Mesenteric fat pad (tissue), 1 donor: ENCODE measurements at places on chromosomes 6 and 20. TPM values are rescaled to one million over a fixed set of nuclear protein-coding genes. Genes with fewer than 3 reads are reported as not detected.

DNA sequence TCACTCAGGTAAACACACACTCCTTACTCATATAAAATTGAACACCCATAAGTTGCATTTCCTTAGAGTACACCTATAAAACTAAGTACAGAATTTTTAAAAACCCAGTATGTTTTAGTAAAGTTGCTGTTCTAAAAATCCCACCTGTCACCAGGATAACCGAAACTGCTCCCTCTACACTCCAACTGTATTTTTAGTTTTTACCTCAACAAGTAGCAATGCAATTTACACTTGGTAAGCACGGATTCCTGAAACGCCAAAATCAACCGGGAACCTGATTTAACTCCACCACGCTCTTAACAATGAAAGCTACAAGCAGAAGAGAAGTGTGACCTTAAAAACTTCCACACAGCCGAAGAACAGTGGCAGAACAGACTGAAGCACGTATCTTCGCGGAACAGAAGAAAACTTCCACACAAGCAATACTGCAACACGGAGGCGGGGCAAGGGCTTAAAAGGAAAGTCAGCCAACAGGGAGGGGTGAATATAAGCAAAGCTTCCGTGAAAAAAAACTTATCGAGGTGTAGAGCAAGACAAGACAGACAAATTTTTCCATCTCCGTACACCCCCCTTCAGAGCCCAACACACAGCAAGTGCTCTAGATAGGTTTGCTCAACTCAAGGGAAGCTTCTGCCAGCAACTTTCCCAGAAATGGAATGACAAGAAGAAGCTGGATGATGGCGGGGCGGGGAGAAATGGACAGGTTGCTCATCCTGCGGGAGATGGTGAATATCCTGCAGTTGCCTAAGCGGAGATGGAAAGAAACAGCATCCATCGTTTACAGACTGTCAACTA lies 1.4 kb downstream of the STAU1 start:
- no peak for DNase-seq

DNA sequence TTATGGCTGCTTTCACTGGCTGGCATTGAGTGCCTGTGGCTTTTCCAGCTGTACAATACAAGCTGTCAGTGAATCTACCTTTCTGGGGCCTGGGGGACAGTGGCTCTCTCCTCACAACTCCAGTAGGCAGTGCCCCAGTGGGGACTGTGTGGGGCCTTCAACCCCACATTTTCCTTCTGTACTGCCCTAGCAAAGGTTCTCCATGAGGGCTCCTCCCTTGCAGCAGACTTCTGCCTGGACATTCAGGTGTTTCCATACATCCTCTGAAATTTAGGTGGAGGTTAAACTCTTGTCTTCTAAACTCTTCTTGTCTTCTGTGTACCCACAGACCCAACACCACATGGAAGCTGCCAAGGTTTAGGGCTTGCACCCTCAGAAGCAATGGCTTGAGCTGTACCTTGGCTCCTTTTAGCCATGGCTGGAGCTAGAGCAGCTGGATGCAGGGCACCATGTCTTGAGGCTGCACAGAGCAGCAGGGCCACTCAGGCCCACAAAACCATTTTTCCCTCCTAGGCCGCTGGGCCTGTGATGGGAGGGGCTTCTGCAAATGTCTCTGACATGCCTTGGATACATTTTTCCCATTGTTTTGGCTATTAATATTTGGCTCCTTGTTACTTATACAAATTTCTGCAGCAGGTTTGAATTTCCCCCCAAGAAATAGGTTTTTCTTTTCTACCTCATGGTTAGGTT lies 9.6 kb downstream of the PEX7 start:
- DNase-seq: no peak

DNA sequence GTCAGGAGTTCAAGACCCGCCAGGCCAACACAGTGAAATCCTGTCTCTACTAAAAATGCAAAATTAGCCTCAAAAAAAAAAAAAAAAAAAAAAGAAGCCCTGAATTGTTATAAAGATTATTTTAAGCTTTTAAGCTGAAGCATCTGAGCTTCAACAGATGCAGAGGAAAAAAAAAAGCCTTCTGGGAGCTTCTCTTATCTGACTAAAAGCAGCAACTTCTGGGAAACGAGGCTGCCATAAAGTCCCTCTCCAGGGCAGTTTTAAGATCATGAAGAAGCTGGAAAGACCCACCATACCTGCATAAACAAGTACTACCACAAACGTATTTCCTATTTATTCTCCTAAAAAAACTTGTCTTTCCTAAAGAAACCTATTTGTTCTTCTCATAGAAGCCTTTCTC lies 3.6 kb downstream of the SERINC3 start:
- no peak for DNase-seq

The TRERF1 gene
- total RNA-seq: 3.3 TPM

DNA sequence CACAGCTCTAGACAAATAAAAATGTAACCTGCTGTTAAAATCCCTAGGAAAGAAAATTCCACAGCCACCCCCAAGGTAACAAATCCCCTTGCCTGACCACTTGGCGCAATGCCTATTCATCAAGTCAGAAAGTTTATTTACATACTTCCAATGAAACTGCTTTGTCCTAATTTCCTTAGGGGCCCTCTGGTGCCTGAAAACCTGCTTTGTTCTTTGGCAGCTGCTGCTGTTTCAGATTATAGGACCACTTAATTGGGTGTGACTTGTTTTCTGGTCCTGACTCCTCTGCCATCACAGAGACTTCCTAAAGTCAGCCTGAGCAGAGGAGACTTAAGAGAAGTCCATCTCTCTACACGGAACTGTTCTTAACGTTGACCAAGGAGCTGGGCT lies 323.6 kb downstream of the UBE3D start:
- no peak for DNase-seq
